ENCODE measurements at places on chromosomes 6 and 20. TPM values are rescaled to one million over a fixed set of nuclear protein-coding genes. Genes with fewer than 3 reads are reported as not detected.

DNA sequence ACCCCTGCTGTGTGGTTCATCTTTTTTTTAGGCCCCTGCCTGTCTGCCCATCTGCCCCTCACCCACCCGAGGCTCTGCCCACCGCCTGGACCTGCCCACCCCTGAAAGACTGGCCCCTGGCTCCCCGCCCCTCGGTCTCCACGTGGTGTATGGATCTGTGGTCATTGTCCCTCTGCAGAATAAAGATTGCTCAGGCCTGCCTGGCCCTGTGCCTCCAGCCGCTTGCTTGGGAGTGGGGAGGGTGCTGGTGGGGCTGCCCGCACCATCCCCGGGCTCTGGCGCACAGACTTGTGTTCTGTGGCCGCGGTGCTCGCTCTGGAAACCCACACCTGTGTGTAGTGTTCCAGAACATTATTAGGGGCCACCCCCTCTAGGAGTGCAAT is 1.6 kb downstream of the MAP1LC3A start:
- DNase-seq, result peak; percentile 79

DNA sequence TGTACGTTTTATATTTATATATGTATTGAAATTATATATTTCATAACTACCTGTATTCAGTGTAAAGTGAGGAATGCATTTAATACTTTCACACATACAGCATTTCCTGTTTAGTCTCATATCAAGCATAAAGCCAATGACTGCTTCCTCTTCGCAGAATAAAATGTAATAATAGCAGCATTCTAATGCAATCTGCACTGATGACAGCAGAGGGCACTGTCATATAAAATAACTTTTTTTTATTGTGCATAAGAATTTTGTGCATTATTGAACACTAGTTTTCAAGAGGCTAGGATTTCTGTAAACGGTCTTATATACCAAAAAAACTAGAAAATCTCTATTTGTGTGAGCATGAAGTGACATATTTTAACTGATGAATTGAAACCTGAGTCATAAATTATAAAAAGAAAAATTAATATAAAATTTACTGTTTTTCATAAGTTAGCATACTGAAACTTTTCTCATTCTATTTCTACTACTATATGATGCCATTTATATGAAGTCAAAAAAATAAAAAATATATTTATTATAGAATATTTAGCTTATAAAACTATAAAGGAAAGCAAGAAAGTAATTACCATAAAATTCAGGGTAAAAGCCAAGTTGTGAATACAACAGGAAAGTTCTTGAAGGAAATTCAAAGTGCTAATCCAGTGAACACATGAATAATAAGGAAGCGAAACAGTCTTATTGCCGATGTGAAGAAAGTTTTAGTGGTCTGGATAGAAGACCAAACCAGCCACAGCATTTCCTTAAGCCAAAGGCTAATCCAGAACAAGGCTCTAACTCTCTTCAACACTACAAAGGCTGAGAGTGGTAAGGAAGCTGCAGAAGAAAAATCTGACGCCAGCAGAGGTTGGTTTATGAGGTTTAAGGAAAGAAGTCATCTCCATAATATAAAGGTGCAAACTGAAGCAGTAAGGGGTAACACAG is 36.3 kb downstream of the RNF146 start:
- DNase-seq, result no peak

GRCh38 chr20:37986873-37987601 is 46.2 kb downstream of the TTI1 start:
- peak; percentile 76 for DNase-seq

DNA sequence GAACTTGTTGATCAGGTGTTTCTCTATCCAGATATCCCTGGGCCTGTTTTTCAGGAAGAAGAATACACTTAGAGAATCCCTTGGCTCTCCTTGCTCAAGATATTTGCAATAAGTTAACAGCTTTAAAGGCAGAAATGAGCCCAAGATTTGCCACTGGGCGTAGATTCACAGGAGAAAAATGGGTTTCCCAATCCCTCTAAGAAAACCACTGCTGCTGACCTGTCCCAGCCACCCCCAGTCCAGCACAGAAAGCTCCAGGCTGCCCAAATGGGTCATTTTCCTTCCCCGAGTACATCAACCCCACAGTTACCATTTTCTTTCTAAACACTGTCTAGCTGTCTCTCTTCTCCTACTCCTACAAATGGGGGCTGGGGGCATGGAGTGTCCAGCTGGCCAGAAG is 67.3 kb downstream of the ANKRD60 start:
- DNase-seq, result no peak

DNA sequence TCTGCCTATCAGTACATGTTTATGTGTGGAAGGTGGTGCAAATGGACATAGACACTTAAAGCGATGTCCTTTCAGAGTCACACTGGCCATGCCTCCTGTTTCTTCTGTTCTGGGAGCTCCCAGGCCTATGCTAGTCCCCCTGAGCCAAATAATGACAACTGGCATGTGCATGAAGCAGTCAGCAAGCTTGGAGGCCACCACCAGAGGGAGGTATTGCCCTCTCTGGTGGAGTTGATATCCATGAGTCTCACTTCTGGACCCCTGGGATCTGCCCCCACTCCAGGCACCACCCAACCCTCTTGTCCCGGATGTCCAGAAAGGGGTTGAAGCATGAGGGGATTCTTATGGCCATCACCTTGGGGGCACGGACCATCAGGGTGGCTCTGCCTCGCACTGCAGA is 172.2 kb downstream of the AIG1 start:
- peak; percentile 23 for DNase-seq

DNA sequence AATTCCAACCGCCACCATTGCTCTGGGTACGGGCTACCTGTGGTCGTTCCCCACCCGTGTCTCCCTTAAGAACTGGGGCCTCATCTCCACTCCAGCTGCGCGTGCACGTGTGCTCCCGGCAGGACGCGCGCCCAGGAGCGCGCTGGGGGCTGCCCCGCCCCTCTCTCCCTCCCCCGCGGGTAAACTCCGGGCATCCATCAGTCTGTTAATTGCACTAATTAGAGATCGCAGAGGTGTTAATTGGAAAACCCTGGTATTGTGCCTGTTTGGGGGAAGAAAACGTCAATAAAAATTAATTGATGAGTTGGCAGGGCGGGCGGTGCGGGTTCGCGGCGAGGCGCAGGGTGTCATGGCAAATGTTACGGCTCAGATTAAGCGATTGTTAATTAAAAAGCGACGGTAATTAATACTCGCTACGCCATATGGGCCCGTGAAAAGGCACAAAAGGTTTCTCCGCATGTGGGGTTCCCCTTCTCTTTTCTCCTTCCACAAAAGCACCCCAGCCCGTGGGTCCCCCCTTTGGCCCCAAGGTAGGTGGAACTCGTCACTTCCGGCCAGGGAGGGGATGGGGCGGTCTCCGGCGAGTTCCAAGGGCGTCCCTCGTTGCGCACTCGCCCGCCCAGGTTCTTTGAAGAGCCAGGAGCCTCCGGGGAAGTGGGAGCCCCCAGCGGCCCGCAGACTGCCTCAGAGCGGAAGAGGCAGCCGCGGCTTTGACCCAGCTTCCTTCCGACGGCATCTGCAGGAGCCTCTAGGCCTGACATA is 14.4 kb downstream of the FOXP4 start:
- DNase-seq, result peak; percentile 56

- no peak for DNase-seq
Observed at GRCh38 chr6:80690551-80691131, 584.2 kb downstream of the BCKDHB start.

DNA sequence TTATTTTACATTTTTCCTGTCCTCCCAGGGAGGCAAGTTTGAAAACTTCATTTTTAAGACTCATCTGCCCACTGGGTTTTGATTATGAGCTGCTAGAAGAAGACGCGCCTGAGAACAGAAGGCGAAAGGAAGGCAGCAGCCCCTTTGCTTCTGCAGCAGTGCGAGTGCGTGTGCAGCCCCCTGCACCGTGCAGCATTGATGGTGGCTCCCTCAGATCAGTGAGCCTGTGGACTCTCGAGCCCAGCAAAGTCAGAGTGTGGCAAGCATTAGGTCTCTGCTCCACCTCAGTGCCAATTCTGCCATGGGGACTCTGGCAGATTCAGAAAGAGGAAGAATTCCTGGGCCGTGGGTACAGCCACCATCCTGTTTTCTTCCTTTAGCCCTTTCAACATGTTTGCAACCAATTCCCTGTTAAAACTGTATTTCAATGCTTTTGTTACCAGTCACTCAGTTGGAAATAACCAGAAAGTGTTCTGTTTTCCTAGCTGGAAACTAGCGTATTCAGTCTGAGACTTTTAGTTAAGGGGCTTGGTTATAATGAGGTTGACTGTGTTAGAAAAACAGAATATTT is 134.8 kb upstream of the OGFRL1 start:
- no peak for DNase-seq

DNA sequence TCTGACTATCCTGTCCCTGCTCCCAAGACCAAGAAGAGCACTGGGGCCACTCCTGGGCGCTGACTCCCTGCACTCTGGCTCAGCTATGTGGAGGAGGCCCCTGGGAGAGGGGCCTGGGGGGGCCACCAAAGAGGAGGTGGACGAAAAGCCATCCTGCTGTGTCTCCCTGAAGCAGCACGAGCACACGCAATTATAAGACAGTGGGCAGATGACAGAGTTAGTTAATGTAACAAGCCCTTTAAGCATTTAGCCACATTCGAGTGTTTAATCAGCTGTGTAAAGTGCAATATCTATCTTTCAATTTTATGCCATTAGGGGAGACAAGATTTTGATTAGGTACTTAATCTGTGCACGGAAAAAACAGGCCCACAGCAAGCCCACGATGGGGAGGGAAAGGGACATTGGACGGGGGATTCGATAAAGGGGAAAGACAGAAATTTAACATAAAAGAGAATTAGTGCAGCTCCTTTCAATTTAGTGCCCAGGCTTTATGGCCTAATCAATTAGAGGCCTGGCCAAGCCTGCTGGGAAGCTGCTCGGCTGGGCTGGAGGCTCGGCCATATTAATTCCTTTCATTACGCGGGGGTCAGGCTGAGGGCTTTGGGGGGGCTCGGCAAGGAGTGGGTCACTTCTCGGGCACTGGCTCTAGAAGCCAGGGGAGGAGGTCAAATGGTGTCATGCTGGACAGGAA is 286.2 kb downstream of the DHX35 start:
- DNase-seq, result no peak

DNA sequence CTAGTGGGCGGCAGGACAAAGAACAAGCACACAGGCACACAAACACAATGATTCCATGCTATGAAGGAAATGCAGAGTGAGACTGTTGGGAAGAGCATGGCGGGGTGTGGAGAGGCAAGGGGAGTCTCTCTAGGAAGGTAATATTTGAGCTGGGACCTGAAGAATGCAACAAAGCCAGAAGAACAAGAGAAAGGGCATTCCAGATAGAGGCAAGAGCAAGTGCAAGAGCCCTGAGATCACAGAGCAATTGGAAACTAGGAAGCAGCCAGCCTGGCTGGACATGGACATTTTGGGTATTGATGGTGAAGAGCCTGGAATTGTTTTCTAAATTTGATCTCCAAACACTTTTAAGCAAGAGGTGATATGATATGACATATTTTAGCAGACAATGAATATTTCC is 15.4 kb downstream of the SRXN1 start:
- DNase-seq, result no peak

- no peak for DNase-seq
Observed at GRCh38 chr6:100886076-100886475, 4.9 kb upstream of the ASCC3 start.

- DNase-seq, result no peak
Observed at GRCh38 chr6:113065611-113066010, 718.5 kb downstream of the RFPL4B start.

GRCh38 chr6:93243231-93243778 is 176.1 kb downstream of the EPHA7 start:
- DNase-seq, result no peak

- no peak for DNase-seq
Observed at GRCh38 chr20:24670981-24671380, 201.6 kb downstream of the SYNDIG1 start.

DNA sequence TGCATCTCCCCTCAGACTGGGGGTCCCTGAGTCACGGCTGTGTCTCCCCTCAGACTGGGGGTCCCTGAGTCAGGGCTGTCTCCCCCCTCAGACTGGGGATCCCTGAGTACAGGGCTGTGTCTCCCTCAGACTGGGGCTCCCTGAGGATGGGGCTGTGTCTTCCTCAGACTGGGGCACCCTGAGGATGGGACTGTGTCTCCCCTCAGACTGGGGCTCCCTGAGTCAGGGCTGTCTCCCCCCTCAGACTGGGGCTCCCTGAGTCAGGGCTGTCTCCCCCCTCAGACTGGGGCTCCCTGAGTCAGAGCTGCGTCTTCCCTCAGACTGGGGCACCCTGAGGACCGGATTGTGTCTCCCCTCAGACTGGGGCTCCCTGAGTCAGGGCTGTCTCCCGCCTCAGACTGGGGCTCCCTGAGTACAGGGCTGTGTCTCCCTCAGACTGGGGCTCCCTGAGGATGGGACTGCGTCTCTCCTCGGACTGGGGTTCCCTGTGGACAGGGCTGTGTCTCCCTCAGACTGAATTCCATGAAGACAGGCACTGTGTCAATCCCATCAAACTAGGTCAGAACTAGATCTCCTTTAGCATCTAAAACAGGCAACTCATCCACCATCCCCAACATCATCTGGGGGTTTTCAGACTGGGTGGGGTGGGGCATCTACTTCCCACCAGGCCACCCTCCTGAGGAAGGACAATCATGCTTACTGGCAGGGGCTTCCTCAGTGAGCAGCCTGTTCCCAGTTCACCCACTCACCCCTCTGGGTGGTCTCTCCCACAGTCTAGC is 60.7 kb downstream of the MRPL14 start:
- no peak for DNase-seq

DNA sequence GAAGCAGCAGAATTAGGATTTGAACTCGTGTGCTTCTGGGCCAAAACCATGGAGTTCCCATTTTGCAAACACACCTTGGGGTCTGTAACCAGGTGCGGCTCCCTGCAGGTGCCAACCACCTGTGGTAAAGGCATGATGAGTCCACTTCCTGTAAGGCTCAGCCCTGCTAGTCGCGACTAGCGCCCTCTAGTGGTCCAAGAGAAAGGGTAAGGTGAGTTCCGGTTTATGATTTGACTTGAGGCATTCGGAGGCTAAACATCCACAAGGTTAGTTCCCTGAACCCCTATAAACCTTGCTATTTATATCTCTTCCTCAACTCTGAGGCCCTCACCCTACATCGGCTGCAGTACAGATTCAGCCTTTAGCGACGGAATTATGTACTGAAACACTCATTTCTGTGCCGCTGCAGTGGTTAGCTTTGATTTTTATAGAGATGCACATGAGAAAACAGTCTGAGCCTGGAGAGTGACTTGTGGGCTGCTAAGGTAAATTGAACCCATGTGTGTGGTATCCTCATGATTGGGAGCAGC is 173.4 kb downstream of the PLCB1 start:
- peak; percentile 63 for DNase-seq

Gene BNIP5
- total RNA-seq, result not detected

Gene NEURL2
- total RNA-seq, result 5.3 TPM

Gene OLIG3
- not detected for total RNA-seq

Gene ARMH2
- total RNA-seq, result not detected

Gene NRN1
- 0.86 TPM for total RNA-seq

Gene TRAPPC3L
- not detected for total RNA-seq

Gene GRM4
- total RNA-seq, result not detected

Gene SLC2A10
- 39.4 TPM for total RNA-seq

Gene CNBD2
- 1.9 TPM for total RNA-seq

Gene GDAP1L1
- total RNA-seq, result not detected

Gene RAMACL
- 0.95 TPM for total RNA-seq

Data from right lobe of liver (tissue), 6 donors.